AG09309 (cell line): ENCODE measurements at places on chromosomes 11 and 22.

DNA sequence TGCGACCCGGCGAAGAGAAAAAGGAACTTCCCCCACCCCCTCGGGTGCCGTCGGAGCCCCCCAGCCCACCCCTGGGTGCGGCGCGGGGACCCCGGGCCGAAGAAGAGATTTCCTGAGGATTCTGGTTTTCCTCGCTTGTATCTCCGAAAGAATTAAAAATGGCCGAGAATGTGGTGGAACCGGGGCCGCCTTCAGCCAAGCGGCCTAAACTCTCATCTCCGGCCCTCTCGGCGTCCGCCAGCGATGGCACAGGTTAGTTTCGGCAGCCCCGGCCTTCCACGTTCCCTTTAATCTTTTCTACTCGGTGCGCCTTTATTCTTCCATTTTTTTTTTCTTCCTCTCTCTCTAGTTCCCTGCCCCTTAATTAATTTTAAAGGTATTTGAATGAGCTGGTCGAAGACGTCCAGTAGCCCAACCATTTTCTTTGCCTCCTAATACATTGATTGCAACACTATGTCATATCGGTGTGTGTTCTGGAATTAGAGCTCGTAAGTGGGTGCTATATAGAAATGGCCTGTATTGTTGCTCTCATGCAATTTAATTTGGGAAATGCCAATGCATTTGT, 537 bp downstream of the EP300 start:
- no peak for DNase-seq

DNA sequence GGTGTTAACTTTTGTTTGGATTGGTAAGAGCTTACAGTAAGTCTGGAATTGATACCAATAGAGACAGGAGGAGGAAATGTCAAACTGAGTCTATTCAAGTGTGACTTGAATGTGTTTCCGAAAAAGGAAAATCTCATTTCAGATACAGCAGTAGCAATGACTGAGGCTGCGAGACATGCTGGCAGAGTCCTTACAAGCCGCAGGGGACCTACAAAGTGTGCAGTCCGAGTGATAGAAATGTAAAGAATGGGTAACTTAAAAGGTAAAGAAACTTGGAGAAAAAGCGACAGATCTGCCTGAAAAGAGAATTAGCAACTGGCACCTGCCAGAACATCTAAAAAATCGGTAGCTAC, 444 bp downstream of the CWF19L2 start:
- DNase-seq = no peak

- DNase-seq = no peak
Measured at GRCh38 chr11:128693416-128693712, 508 bp upstream of the FLI1 start.

- DNase-seq = peak; percentile 46
Measured at GRCh38 chr11:58061813-58062212, 31.1 kb downstream of the OR6Q1 start.

DNA sequence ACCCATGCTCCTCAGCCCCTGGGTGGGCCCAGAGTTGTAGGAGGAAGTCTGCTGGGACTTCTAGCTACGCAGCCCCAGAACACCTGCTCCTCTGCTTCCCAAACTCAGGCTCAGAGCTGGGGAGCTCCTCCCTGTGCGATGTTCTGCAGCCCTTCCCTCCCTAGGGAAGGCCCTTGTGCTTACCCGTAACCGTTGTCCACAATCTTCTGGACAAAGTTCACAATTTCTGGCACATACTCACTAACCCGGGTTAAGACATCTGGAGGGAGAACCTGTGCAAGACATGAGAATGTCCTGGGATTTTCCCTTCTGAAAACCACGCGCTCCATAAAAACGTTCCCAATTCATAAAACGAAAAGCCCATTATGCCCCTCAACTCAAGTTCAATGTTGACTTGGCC, 28.4 kb downstream of the CARS1 start:
- no peak for DNase-seq

GRCh38 chr11:73851046-73851764, 25.4 kb downstream of the COA4 start:
- no peak for DNase-seq

DNA sequence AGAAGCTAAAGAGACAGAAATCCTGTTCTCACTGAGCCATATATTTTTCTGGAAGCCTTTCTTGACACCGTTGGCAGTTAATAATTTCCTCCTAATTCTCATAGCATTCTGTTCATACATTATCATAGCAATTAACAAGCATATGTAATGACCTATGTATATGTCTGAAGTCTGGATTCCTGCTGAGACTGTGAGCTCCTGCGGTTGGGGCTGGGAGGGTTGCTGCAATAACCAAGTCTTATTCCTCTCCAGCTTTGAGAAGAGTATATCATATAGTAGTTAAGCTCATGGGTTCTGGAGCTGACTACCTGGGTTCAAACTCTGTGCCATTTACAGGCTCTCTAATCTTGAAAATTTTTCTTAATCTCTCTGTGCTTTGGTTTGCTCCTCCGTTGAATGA, 175.2 kb downstream of the MAML2 start:
- no peak for DNase-seq

GRCh38 chr11:101390539-101390938, 193.3 kb downstream of the TRPC6 start:
- no peak for DNase-seq

DNA sequence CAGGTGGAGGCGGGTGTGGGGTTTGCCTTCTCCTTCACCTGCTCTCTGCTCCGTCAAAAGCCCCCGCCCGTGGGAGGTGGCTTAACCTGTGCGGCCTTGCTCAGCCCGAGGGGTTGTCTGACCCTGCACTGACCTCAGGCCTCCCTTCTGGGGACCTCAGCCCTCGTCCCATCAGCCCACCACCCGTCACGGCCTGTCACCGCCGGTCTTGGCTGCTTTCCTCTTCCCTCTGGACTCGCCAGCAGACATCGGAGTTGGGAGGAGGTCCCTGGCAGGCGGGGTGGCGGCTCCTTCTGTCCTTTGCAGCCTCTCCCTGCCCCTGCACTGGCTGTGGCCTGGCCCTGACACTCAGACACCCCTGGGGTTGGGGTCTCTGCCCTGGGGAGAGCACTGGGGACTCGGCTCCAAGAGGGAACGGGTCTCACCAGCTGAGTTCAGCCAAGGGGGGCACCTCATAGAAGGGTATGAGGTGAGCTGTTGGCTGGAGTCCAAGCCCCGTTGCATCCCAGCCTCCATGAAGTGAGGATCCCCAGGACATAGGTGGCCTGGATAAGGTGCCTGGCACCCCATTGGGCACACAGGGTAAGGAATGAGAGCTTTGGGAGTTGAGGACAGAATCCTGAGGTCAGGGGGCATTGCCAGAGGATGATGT, 999.6 kb downstream of the BRD1 start:
- DNase-seq = no peak

DNA sequence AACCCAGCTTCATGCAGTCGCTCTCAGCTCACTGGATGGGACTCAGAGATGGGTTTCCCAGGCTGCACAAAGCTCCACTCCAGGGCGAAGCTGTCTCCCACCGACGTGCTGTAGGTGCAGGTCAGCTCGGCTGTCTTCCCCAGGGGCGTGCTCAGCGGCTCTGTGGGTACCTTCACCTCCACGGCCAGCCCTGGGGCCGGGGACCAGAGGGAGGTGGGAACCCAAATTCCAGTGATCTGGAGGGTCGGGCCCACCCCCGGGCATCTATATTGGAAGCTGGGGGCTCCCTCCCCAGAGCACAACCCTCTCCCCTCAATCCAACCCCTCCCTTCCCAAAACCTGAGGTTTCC, 689 bp downstream of the VSIG2 start:
- DNase-seq = no peak

- peak; percentile 8 for DNase-seq
Measured at GRCh38 chr11:92886243-92886905, 83.1 kb upstream of the MTNR1B start.

- DNase-seq = no peak
Measured at GRCh38 chr11:104163100-104164027, 583 bp downstream of the PDGFD start.

DNA sequence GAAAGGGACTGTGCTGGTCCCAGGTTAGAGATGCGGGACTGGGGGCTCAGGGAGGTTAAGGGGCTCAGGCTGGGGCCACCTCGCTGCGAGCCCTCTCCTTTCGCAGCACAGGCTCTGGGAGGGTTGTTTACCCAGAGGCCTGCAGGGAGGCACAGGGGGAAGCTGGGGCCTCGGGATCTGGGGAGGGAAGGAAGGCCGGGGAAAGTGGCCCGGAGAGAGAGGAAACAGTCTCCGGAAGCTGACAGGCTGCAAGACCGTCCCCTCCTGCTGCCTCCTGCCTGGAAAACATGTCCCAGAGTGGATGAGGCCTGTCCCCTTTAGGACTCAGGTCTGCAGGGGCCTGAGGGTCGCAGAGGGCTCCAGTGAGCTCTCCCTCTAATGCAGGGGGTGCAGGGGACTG, 45.4 kb downstream of the MYO7A start:
- DNase-seq = no peak

DNA sequence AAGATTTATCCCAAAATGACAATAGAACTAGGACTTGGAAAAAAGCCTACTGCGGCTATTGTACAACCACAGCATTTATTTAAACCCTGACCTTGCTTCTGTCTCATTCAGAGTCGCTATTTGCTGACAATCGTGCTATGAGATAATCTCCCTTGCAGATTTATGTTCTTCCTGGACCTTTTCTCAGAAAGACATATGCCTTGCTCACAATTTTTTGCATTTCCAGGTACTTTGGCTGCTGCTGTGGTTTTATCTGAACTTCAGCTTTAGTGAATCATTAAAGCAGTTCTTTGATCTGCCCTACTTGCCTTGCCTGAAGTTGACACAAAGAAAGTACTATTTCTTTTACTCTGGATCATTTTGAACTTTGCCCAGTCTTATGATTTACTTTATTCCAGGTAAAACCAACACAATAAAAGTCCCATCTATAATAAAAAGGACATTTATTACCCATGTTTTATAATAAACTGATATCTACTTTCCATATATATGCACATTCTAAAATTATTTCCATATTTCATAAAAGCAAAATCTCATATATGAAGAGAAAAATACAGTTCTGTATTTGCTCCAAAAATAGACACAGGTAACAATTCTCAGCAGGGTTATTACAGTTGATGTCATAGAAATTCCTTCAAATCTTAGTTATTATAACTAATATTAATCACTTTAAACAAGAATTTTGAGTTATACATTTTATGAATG, 63.4 kb upstream of the CARD18 start:
- no peak for DNase-seq

- DNase-seq = no peak
Measured at GRCh38 chr11:34314176-34314575, 43.6 kb downstream of the ABTB2 start.

GRCh38 chr11:67541198-67541597, 18.0 kb upstream of the CABP2 start:
- DNase-seq = no peak

GRCh38 chr22:42236848-42237247, 33.6 kb downstream of the TCF20 start:
- DNase-seq = no peak
